ENCODE measurements at places on chromosomes 1 and 21. TPM values are rescaled to one million over a fixed set of nuclear protein-coding genes. Genes with fewer than 3 reads are reported as not detected.

GRCh38 chr1:34744851-34745250, 10.0 kb upstream of the GJB5 start:
- no peak for DNase-seq

DNA sequence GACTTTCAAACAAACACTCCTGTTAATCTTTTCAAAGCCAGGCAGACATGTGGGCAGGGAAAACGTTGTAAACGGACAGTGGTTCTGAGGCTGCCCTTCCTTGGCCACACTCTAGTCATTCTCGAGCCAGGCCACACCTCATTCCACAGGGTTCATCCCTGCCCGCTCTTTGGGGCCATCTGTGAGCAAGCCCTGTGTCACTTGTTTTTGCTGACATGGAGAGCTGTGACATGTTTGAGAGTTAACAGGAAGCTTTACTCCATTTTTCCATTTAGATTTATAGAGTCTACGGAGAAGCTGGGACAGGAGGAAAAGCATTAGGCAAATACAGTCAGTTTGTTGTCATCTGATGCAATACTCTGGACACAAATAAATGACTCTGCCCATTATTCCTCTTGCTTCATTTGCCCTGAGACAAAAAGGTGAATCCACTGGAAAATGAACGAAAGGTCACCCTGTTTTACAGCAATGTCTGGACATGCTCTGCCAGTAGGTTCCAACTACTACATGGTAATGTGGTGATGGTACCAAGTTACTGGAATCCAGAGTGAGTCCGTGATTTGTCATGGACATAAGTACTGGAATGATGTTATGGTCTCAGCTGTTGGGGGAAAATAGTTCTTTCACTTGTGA, 126.9 kb downstream of the CLIC6 start:
- no peak for DNase-seq

- DNase-seq = no peak
Observed at GRCh38 chr21:31117128-31117916, 79.0 kb upstream of the KRTAP19-8 start.

- DNase-seq = no peak
Observed at GRCh38 chr1:58033311-58033710, 513.2 kb downstream of the OMA1 start.

- no peak for DNase-seq
Observed at GRCh38 chr1:244047621-244048255, 3.3 kb upstream of the ZBTB18 start.

DNA sequence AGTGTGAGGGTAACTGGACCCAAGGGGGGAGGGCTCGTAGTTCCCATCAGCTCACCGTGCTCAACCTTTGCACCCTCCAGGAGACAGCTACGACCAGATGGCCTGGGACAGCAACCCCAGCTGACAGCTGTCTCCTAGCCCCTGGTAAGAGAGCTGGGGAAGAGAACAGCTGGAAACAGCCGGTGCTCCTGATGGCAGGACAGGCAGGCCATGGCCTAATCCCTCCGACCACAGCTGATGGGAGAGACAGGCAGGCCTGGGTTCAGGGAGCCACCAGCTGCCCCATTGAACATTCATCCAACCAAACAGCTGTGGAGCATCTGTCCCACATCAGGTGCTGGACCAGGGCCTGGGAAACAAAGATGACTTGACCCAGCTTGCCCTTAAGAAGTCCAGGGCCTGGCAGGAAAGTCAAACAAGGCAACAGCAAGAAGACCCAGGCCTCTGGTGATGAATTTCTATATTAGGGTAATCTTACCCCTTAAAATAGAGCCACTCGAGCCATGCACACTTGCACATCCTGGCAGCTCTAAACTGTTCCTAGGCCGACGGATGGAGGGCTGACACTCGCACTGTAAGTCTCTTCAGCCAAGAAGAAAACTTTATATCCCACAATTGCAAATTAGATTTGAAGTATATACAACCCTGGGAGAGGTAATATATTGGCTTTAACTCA, 12.2 kb downstream of the OLFML2B start:
- DNase-seq = no peak

- no peak for DNase-seq
Observed at GRCh38 chr1:33041026-33041425, 4.3 kb upstream of the AK2 start.

DNA sequence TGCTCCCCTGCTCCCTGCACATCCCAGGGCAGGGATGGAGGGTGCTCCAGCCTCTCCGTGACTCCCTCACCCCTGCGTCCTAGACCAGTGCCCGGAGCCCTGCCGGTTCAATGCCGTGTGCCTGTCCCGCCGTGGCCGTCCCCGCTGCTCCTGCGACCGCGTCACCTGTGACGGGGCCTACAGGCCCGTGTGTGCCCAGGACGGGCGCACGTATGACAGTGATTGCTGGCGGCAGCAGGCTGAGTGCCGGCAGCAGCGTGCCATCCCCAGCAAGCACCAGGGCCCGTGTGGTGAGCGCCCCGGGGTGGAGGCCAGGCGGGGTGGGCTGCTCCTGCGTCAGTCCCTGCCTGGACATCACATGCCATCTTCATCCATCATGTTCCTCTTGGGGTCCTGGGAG, 22.0 kb downstream of the AGRN start:
- DNase-seq = no peak

DNA sequence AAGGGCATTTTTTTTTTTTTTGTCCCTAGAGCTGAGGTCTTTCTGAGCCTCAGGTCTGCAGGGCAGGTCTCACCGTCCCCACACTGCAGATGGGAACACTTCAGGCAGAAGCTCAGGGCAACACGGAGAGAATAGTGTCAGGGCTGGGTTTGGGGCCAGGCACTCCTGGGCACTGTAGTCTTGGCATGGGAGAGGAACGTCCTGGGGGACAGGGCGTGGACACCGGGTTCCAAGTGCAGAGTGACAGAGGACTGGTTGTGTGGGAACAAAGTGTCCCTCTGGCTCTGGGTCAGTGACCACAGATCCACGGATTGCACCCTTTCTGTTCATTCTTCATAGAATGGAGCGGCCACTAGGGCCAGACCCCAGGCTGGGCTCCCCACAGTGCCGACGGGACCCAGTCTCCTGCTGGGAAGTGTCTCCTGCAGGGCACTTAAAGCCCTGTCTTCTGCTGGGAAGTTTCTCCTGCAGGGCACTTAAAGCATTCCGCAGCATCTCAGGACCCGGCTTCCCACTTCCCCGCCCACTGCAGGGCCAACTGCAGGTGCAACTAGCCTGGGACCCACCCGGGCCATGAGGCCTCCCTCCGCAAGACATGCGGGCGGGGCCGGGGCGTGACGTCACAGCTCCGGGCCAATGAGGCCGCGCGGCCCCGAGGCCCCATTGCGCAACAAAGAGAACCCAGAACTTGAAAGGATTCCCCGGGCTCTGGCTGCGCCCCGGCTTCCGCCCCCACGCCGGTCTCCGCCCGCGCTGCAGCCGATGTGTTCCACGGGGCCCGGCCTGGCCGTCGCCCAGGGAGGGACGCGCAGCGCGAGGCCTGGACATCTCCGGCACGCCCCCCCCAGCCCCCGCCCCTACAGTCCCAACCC, 1.2 kb downstream of the GPR153 start:
- DNase-seq = peak; percentile 81

- DNase-seq = no peak
Observed at GRCh38 chr1:87450615-87451209, 122.0 kb downstream of the LMO4 start.

DNA sequence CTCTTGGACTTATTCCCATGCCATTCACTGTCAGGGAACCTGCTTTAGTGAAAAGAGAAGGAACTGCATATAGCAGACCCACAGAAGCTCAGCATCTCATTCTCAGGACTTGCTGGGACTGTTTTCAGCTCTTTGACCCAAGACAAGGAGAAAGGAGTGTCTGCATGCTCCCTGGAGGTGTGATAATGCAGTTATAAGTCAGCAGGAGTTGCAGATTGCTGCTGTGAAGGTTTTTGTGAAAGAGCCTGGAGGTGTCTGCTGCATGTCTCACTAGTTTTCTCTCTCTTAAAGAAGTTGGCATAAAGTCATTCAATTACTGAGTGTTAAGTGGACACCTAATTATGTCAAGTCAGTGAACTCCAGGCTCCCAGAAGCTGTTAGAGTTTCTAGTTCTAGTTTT, 343.4 kb downstream of the BRINP2 start:
- DNase-seq = no peak

GRCh38 chr1:204207136-204207616, 6.6 kb downstream of the GOLT1A start:
- DNase-seq = peak; percentile 84

GRCh38 chr21:42834726-42835191, 44.6 kb downstream of the WDR4 start:
- peak; percentile 24 for DNase-seq

- DNase-seq = no peak
Observed at GRCh38 chr1:168220470-168220871, 5.3 kb upstream of the SFT2D2 start.

DNA sequence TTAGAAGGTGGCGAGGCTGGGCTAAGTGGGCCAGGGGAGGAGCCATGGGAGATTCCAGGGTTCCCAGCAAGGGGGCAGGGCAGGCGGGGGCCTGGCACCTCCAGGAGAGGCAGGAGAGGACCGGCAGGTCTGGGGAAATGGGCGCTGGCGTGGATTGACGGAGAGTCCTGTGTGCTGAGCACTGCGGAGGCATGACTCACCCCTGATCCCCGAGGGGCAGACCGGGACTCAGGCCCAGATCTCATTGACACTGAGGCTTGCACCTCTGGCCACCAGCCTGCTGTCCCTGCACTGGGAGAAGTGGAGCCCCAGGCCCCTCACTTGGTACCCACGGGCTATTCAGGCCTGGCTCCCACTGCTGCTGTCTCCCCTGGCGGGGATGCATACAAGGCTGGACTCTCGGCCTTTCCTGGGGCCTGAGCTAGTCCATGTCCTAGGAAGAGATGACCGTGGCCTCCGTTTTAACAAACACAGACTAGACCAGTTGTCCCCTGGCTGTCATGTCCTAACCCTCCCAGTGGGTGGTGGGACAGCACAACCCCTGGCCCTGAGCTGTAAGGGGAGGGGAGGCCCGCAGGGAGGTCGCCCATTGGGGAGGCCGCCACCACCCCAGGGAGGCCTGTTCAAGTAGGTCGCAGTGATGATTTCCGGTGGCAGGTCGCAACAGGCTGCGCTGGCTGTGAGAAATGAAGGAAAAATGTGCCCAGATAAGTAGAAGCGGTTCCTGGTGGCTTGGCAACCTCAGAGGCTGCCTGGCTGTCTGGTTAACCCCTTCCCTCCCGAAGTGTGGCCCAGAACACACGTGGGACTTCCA, 39.7 kb downstream of the RIPK4 start:
- DNase-seq = no peak

Gene CAMK2N1
- 28.5 TPM for total RNA-seq

Gene SPRR2B
- total RNA-seq = not detected

Gene C4BPB
- total RNA-seq = 0.47 TPM

Gene MAN1C1
- 2.9 TPM for total RNA-seq

Gene MXRA8
- total RNA-seq = 163 TPM

Gene CD84
- total RNA-seq = not detected

Gene KRTAP13-2
- total RNA-seq = not detected

Gene TRIM46
- total RNA-seq = 6.3 TPM

Gene TRIM17
- 28.8 TPM for total RNA-seq

Gene DNASE2B
- not detected for total RNA-seq

Gene RXFP4
- not detected for total RNA-seq

Gene MFAP2
- total RNA-seq = 459 TPM

Data from mesothelial cell of epicardium (in vitro differentiated cells).